Activated CD4-positive, alpha-beta T cell treated with anti-CD3 and anti-CD28 coated beads for 1 hour (primary cell): ENCODE measurements at places on chromosomes 5 and 9.

- DNase-seq: no peak
Measured at GRCh38 chr9:8857926-8858595, 1058.5 kb upstream of the DMAC1 start.

- DNase-seq: no peak
Measured at GRCh38 chr9:100227636-100228035, 125.1 kb downstream of the TEX10 start.

GRCh38 chr5:122430319-122430586 lies 118.2 kb downstream of the SNCAIP start:
- DNase-seq: no peak

DNA sequence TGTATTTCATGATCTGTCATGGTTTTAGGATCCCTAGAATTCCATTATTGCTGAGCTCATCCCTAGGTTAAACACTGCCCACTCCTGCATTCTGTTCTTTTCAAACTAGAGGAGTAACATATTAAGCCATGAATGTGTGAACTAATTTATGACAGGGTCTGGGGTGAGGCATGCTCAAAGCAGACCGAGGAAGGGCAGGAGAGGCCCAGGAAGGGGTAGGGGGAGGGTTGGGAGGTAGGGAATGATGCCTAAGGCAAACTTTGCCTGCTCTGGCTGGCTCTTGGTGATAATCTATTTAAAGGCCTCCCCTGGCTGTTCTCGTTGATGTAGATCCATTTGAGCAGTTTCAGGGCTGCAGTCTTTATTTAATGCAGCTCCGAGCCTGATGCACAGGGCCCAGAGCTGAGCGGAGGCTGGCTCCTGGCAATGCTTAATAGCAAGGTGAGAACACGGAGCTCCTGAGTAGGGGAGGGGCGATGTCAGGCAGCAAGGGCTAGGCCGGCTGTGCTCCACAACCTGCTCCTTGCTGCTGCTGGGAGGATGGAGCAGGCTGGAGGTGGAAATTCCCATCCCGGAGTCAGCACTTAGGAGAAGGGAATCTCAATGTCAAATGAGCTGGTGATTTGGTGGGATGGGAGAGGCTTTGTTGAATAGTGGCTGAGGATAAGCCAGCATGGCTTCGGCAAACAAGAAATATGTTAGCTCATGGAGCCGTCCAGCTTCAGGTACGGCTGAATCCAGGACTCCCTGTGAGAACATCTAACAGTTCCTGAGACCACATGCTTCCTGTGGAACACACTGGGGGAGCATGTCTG lies 73.2 kb upstream of the UNC5A start:
- no peak for DNase-seq

DNA sequence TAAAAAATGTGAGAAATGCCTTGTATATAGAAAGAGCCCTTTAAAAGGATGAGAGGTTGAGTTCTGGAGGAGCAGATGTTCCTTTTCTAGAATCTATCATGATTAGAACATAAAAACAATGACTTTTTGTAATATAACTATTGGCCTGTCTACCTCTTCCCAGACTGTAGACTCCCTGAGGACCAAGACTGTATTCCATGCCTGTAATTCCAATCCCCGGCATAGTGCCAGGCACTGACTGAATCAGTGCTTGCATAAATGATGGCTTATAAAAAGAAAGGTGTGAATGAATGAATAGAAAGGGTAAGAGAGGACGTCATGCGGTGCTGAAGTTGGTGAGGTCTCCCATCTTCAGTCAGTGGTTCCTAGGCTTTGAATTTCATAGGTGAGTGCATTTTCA lies 92.6 kb upstream of the GDNF start:
- no peak for DNase-seq

- DNase-seq: no peak
Measured at GRCh38 chr9:31445357-31445756, 939.1 kb upstream of the ACO1 start.

DNA sequence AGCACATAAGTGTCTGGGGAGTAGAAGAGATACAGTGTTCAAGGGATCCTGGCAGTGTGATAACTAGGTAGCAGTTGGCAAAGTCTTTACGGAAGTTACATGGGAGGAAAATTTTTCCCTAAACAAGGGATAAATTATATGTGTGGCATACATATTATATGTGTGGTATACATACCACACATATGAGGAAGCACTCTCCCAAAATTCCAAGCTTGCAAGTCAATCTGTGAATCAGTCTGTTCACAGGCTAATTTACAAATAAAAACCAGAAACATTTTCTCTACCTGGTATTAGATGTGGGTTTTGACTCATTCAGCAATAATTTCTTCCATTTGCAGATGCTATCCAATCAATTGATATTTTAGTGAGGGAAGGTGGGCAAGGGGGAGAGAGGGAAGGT lies 110.0 kb downstream of the ISOC1 start:
- DNase-seq: no peak

DNA sequence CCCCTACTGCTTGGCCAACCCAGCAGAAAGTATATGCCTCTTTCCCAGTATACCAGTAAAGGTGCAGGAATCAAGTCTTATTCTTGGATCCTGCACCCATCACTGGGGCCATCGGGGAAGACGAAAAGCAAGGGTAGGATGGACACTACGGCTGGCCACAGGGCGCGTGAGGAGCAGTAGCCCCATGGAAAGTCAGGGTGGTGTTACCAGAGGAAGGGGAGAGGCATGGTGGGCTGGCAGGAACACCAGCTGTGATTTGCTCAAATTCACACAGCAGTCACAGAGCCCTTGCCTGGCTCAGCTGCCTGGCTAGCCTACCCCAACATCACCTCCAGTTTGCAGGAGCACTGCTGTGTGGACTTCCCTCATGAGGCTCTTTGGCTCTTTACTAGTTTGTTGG lies 34.5 kb upstream of the SAP30L start:
- DNase-seq: no peak

DNA sequence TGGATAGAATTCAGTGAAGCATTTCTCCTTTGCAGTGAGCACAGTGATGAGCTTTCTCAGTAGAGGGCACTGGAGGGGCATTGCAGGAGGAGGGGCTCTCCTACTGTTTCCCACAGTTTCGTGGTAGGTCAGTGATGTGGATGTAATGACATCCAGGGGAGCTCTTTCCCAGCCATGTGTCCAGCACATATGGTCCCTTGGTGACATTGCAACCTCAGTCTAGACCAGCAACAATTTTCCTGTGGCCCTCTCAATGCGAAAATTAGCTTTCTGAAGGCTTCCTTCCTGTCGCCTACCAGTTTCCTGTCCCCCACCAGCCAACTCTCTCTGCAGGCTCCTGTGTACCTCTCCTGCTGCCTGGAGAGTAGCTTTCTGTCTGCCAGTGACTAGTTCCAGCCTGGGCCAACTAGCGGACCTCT lies 6.9 kb upstream of the PDCL start:
- DNase-seq: no peak
